Activated naive CD4-positive, alpha-beta T cell (primary cell): ENCODE measurements at places on chromosomes 6 and 20.

GRCh38 chr6:128515550-128516513 lies 4.6 kb downstream of the PTPRK start:
- no peak for DNase-seq

DNA sequence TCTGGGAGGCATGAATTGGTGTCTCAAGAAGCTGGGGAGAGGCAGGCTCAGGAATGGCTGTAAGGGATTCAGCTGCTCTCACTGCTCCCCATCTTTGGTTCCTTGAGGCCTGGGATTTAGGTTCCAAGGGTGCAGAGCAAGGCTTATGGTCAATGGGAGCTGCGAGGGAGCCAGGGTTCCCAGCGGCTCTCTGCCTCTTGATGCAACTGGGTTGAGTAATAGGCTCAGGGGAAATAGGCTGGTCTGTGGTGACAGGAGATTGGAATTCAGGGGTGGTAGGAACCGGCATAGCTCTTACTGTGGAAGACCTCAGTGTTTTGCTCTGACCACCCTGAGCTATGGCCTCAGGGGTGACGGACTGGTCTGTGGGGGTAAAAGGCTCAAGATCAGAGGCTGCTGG lies 13.0 kb upstream of the NRM start:
- DNase-seq: no peak

DNA sequence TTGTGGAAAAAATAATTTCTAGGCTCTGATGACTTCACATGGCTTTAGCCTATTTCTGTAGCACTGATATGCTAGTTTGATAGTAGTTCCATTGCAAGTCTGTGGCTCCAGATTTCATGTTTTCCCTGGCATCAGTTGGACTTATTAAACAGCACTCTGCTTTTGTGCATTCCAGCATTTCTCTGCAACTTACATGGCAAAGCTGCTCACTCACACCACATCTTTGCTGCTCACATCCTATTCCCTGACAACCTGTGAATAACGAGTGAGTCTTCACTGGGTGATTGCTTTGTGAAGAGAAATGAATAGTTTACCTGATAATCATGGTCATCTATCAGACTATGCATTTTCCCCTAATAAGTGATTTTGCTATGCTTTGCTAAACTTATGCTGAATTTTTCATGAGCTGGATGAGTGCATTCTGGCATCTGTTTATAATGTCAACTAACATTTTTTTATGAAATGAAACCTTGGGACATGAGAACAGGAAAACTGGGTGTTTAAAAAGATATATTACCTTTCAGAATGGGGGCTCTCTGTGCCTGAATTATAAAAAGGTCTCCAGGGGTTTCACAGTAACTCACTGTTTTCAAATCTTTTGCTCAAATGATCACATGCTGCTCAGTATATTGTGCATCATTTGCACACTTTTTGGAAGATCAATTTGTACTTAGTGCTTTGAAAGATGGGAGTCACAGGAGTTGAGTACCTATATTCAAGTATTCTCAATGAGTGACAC lies 301.8 kb downstream of the TBC1D32 start:
- DNase-seq: no peak

- no peak for DNase-seq
These were observed 13.9 kb downstream of the RAMACL start for GRCh38 chr6:166572370-166573261.

- no peak for DNase-seq
These were observed 340.1 kb downstream of the PHF3 start for GRCh38 chr6:63975699-63976098.

DNA sequence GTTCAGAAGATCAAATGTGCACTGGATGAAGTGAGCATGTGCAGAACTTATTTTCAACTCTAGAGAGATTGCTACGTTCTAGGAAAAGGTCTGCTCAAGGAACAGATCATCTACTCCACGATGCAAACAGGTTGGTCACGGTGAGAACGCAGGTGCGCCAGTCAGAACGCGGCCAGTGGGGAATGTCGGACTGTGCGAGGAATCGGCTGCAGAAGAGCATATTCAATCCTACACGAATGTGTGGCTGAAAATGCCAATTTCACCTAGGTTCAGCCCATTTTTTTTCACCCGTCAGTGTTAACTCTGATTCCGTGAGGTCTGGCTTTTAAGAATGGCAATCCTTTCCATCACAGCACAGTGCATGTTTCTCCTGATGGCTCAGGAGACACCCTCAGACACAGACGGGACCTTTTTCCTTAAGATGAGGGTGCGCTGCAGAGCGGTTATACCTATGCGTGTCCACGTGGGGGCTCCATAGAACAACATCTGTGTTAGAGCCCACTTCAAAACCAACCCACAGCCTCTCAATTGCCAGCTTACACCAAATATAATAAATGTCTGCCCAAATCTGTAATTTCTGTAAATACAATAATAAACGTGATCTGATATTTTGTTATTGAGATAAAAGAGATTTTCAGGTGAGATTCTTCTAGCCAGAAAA lies 250.4 kb downstream of the FOXA2 start:
- DNase-seq: no peak

DNA sequence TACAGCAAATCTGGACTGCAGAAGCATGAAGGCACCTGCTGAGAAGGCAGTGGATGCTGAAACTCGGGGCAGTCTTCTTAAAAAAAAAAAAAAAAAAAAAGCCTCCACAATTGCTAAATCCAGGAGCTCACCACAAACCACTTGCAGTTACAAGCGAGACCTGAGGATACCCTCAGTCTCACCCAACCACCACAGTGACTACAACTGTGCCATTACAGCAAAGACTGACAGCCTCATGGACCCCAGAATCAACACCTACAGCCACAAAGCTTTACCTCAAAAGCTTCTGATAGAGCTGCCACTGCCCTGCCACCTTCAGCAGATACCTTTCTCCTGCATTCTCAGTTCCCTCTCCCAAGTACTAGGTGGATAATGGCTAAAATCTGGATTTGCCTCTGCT lies 9.0 kb downstream of the COL21A1 start:
- DNase-seq: no peak

GRCh38 chr6:15845492-15845891 lies 182.7 kb upstream of the DTNBP1 start:
- no peak for DNase-seq

DNA sequence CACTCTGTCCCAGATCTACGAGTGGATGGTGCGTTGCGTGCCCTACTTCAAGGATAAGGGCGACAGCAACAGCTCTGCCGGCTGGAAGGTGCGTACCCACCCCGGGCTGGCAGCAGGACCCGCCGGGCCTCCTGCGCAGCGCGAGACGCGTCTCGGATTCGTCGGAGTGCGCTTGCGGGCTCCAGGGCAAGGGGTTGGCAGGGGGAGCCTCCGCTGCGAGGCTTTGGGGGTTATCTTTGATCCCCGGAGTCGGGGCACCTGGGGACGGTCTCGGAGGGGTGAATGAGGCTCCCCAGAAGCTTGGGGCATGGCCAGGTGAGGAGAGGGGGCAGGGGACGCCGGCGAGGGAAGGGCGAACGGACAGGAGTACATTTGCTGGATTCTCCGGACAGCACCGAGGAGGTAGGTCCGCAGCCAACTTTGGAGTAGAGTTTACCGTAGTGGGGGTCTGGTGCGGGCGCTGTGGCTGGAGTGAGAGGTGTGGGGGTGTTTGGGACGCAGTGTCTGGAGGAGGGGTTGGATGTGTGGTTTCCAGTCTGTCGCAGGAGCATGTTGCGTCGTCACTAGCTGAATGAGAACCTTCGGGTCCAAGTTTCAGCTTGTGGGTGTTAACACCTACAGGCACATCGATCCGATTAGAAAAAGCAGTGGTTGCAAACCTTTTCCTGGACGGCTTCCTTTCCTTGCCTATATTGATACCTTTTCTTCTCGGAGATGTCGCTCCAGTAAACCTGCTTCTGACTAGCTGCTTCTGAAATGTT lies 1.2 kb downstream of the FOXO3 start:
- DNase-seq: no peak

- DNase-seq: no peak
These were observed 32.8 kb upstream of the SMIM8 start for GRCh38 chr6:87289571-87289970.

- DNase-seq: peak; percentile 49
These were observed 816 bp upstream of the MAN1A1 start for GRCh38 chr6:119350202-119350951.

- DNase-seq: no peak
These were observed 425.5 kb downstream of the TENT5A start for GRCh38 chr6:81326881-81327561.

GRCh38 chr6:37171201-37171969 lies 1.4 kb downstream of the PIM1 start:
- DNase-seq: no peak

GRCh38 chr20:51021067-51022025 lies 1.6 kb downstream of the KCNG1 start:
- DNase-seq: no peak

- no peak for DNase-seq
These were observed 90.2 kb downstream of the ZDHHC14 start for GRCh38 chr6:157471077-157471686.

DNA sequence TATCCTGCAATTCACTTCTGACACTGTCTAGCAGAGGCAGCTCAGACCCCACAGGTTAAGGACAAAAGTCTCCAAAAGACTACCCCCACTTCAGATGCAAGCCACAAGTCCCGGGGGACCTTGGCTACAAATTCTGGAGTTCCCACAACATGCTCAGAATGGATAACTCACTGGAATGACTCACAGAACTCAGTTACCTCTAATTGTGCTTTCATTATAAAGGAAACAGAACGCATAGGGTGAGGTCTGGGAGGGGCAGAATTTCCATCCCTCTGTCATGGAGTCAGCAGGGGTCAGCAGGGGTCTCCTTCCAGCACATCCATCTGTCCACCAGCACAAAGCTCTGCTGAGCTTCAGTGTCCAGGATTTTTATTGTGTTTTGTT lies 184.2 kb downstream of the CDH4 start:
- DNase-seq: no peak

- no peak for DNase-seq
These were observed 121.7 kb upstream of the VGLL2 start for GRCh38 chr6:117143647-117144046.

DNA sequence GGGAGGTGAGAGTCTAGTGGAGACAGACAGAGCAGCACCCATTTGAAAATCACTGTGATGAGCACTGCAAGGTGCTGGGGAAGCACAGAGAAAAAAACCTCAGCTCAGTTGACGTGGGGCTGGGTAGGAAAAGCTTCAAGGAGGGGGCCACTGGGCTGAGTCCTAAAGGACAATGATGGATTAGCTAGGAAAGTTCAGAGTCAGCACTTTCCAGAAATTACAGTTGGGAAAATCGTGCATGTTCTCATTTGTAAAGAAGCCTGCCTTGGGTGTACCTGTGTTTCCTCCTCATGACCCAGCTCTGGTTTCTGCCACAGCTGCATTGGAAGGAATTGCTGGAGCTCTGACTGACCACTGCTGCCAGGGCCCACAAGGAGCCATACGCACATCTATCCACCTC lies 221.3 kb downstream of the FARS2 start:
- no peak for DNase-seq

GRCh38 chr6:167565388-167565787 lies 240.5 kb downstream of the TTLL2 start:
- DNase-seq: no peak

DNA sequence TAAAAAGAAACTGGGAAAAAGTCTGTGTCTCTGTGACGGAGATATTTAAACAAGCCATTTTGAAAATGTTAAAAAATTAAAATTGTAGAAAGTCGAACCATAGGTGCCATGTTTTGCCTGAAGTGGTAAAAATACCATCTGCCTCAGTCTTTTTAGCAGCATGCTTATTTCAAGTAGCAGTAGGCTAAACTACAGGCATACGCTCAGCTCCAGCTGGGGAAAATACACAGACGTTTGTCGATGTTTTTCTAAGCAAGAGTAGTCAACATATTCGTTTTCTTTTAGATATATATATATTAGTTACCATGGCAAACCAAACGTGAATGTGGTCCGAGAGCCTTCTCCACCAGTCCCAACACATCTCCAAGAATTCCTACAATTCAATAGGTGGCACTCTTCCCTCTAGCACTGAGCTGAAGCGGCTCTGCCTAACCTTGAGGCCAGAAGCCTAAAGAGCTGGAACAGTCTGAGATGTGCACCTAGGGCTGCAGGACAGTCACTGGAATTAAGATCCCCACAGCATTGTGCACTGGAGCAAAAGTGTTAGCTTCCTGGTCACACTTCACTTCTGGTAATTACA lies 70.2 kb upstream of the BEND3 start:
- DNase-seq: no peak

DNA sequence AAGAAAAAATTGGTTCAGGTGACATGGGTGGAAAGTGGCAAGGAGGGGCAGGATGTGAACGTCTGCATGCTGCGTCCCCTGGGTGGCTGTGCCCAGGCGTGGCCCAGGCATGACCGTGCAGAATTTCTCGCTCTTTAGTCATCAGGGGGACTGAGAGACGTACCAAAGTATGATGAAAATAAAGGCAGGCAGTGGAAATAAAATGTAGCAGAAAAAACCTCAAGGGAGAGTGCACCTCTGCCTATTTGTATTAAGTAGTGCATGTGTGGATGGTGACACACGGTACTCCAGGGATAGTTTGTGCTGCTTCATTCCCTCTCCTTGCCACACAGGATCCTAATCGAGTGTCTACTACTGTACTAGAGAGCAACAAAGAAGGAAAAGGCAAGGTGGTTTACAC lies 81.1 kb downstream of the ATP9A start:
- DNase-seq: no peak

DNA sequence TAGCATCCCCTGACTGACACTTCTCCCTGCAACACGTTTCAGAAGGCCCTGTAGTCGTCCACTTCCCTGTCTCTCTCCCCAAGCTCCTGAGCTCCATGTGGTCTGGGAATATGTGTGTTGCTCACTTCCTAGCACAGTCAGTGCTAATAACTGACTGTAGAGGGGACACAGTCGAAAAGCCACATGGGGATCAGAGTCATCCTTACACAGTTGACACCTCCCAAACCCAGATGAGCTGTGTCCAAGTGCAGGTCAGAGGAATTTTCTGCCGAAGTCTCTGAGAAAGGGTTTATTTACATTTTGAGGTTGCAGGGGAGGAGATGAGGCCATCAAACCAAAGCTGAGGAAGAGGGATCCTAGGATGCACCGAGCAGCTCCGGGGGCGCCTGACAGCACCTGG lies 3.5 kb upstream of the ADAM33 start:
- DNase-seq: no peak

DNA sequence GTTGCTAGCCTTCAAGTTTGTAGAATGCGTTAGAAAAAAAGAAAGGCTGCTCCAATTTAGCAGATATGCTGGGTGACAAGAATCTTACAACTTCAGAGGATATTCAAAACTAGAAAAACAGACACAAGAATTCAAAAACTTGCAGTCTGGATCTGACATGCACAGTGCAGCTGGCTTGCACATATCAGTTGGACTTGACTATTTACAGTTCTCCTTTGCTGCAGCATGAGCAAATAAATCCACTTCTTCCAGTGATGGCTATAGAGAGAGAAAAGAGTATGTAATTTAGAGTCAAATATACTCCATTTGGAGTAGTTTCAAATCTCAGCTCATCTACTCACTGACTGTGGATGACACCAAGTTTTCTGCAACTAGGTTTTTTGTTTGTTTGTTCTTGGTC lies 247.0 kb downstream of the RIMS1 start:
- no peak for DNase-seq
